OCI-LY7 (cell line): ENCODE measurements at places on chromosomes 2 and 18.
A peak's percentile ranks its signal among the peaks of the same experiment; 100 is the strongest.

GRCh38 chr2:111219285-111219684, 98.6 kb downstream of the BCL2L11 start:
- peak; percentile 15 for DNase-seq

DNA sequence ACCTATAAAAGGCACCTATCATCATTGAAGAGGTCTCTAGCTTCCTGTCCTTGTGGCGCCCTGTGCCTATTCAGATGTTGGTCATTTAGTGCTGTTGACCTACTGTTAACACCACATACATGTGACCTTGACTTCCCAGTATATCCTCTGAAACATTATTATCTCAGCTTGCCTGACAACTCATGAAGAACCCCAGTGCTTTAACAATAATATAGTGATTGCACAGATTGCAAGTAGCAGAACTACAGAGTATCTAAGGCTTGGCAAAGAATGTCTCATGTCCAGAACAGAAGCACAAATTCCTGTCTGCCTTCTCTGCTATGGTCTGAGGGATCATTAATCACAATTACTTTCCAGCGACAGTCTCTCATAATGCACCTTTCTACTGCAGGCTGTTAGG, 165.3 kb downstream of the LCLAT1 start:
- DNase-seq = no peak

DNA sequence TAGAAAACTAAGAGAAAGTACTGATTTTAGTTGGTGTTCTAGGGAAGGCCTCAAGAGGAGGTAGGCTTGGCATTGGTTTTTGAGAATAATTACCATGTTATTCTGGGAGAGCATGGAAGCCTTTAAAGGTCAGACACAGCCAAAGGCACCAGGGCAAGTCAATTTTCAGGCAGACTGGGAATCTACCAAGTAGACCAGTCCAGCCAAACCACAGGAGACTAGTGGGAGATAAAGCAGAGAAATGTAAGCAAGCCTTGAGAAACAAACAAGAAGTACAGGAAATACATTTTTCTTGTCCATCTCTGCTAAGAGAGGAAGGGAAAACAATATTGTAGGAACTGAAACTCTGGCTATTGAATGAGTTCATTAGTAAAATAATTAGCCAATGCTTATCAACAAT, 5.5 kb upstream of the CCDC68 start:
- no peak for DNase-seq

- DNase-seq = no peak
These were observed 278.1 kb upstream of the ZEB2 start for GRCh38 chr2:144798034-144798433.

- no peak for DNase-seq
These were observed 85.4 kb upstream of the CPO start for GRCh38 chr2:206853915-206854314.

DNA sequence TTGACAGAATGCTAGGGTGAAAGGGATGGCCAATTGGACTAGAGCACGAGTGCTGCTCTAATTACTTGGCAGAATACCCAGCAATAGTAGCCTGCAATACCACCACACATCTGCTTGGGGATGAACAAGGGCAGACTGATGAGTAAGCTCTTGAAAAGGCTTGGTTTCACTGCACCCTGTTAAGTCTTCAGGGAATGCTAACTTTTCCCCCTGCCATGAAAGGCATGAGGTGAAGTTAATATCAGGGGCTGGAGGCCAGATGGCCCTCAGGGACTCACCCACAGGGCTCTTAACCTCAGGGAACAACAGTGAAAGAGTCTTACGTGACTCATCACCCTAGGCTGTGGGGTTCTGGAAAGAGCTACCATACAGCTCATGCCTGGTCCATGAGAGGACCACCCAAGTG, 51.7 kb upstream of the MYL1 start:
- no peak for DNase-seq

- DNase-seq = no peak
These were observed 149.1 kb upstream of the GATA6 start for GRCh38 chr18:22020127-22020866.

- no peak for DNase-seq
These were observed 7.3 kb downstream of the LYPD1 start for GRCh38 chr2:132662732-132663131.

- no peak for DNase-seq
These were observed 5.3 kb upstream of the STAMBP start for GRCh38 chr2:73823416-73823815.

DNA sequence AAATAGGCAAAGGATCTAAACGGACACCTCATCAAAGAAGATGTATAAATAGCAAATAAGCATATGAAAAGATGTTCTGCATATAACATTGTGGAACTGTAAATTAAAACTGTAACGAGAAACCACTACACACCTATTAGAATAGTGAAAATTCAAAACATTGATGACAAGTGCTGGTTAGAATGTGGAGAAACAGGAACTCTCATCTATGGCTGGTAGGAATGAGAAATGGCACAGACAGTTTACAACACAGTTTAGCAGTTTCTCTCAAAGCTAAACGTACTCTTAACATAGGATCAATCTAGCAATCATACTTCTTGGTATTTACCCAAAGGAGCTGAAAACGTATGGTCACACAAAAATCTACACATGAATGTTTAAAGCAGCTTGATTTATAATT, 126.2 kb downstream of the TRIB2 start:
- DNase-seq = no peak

DNA sequence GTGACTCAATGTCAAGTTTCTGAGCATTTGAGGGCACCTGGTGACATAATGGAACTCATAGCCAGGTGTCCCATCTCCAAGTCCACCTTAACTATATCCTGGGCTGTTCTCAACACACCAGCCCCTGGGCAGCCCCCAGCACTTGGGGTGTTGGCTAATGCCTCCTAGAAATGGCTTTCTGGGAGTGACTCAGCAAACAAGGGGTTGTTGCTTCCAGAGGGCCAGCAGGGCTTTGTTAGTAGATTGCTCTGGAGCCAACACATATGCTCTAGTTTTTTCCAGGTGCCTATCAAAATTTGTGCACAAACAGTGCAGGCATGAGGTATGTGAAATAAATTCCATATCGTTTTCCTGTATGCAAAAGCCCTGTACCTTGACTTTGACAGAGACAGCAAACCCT, 448.4 kb downstream of the SLC4A3 start:
- DNase-seq = no peak

- peak; percentile 40 for DNase-seq
These were observed 399.8 kb downstream of the TMEM182 start for GRCh38 chr2:103161456-103162289.

- DNase-seq = no peak
These were observed 124.5 kb upstream of the PKDCC start for GRCh38 chr2:41923156-41923786.

DNA sequence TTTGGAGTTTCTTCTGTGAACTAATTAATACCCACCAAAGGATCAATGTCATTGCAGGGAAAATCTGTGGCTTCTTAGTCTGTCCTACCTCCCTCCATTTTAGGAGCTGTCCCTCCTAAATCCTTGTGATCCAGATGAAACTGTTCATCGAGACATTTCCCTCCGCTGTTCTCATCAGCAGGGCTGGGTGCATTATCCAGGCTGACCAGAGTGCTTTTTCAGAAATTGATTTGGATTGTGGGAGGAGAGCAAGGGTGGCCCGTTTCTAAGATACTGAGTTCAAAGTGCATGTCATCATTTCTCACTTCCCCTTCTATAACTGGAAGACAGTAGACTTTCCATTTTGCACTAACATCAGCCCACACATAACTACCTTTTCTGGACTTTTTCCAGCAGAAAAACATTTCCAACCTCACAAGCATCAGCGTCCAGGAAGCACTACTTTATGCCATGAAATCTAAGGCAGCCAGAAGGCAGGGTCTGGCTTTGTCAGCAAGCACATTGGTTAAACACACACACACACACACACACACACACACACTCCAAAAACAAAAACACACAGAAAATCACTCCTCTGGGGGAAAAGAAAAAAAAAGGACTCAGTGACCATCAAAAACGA, 94.1 kb downstream of the ANKRD44 start:
- peak; percentile 76 for DNase-seq

- no peak for DNase-seq
These were observed 44.2 kb downstream of the SP140 start for GRCh38 chr2:230269715-230270114.

GRCh38 chr2:127220102-127220767, at the start of gene CYP27C1:
Gene CYP27C1 (minus strand): TSS chr2:127220299. CDS start chr2:127220270, 29 bp downstream.
- no peak for DNase-seq

GRCh38 chr18:23778828-23779227, 89.6 kb downstream of the LAMA3 start:
- no peak for DNase-seq

GRCh38 chr2:201985728-201986462, 47.8 kb upstream of the FZD7 start:
- no peak for DNase-seq

GRCh38 chr18:35581546-35581897, at the start of gene GALNT1:
Gene GALNT1 (plus strand): TSS chr18:35581740. CDS start chr18:35654663, 72,923 bp downstream.
- DNase-seq = peak; percentile 11

DNA sequence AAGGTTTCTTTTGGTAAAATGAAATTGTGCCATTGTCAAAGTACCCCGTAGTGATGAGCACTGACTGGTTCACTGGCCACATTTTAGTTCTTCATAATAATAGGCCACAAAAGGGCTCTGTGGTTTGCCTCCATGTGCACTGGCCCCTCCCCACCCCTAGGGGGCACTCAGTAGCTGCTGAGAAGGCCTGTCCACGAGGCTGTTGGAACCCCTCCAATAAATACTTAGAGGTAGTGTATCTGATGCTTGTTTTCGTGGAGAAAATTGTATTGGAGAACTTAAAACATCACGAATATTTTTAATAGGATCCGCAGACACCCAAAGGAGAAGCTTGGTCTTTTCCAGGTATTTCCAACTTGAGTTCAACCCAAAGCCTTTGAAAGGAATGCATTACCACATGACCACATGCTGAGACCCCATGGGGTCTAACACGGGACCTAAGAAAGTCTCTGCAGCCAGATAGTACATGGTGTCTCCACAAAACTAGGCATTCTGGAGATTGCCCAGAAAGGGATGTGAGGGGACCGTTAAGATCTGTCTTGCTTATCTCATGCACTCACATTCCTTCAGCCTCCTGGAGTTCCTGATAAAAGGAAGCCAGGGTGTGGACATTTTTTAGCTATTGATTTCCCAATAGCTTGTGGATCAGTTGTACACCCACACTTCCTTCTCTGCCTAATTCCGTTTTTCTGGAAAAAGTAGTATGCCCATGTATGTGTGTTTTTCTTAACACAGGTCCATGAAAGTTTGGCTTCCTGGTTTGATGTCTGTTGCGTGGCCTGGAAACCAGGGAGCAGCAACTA, 28.5 kb upstream of the NOSTRIN start:
- DNase-seq = peak; percentile 49

GRCh38 chr2:107737756-107738155, 88.9 kb upstream of the RGPD4 start:
- DNase-seq = no peak

DNA sequence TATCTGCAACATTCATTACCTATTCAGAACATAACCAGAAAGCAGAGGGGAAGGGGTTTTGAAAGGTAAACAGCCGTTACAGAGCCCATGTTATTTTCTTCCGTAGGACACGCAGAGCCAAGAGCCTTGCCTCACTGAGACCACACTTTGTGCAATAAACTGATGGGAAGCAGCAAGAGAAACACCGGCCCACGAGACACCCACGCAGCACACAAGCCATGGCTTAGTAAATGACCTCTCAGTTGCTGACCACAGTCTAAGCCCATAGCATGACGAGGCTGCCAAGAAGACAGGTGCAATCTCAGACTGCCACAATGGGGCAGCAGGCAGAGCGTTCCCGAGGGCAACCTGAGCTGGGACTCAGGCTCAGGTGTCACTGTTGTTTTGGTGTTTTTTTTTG, 59.6 kb downstream of the CABYR start:
- DNase-seq = no peak

- DNase-seq = peak; percentile 47
These were observed 403.3 kb downstream of the TXNL1 start for GRCh38 chr18:56235071-56235470.

- no peak for DNase-seq
These were observed 65.9 kb downstream of the IL1R2 start for GRCh38 chr2:102057502-102058292.

DNA sequence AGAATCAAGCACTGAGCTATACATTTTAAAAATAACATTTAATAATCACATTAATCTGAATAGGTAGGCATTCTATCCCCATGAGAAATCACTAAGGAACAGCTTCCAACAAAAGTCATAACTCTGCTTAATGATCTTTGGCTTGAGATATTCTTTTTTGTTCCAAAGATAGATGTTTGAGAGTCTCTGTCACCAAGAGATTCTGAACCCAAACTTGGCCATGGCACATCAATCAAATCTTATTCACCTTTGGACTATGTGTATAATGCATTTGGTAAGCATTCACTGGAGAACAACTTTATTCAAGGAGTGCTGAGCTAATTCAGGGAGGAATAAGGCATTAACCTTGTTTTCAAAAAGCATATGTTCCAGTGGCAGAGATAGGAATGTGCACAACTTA, 743.3 kb downstream of the SLC4A3 start:
- DNase-seq = no peak

DNA sequence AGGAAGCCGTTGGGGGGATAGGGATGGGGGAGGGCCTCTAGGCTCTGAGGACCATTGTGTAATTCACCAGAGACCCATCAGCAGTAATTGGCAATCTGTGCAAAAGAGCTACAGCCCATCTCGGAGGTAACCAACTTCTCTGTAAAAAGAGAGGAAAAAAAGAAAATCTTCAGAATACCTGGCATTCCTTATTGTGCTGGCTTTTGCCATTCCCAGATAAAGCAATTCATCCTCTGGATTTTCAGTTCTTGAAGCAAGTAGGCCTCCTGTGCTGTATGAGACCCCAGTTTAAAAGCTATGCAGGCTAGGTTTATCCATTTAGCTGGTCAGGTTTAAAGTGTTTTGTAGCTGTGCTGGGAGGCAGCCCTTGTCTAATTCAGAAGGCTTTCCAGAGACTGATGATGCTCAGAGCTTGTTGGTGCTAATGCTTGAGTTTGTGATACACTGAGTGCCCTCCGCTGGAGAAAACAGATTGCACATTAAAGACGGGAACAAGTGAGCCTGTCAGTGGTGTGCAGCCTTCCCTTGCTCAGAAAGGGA, at the start of gene LRRTM4:
LRRTM4 (minus strand) TSS at position 446 of the 540 bp plus-strand sequence.
- DNase-seq = no peak

DNA sequence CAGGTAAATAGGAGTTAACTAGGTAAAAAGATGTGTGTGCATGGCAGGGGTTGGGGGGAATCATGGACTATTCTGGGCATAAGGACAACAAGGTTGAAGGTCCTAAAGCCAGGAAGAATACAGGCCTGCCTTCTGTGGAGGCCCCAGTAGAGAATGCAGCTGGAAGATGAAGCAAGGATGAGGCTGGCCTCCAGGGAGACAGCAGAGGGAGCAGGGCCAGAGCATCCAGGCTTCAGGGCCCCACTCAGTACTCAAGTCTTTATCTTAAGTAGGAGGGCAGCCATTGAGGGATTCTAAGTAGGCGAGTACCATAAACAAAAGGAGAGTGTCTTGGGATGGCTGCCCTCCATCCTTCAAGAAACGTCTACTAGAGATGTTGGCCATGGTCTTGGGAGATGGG, 101.8 kb upstream of the APCDD1 start:
- DNase-seq = no peak

GRCh38 chr18:21701621-21702020, 3.0 kb downstream of the ABHD3 start:
- DNase-seq = peak; percentile 41

GRCh38 chr2:206098471-206098870, 12.5 kb upstream of the INO80D start:
- no peak for DNase-seq
